Urinary bladder (tissue), 4 donors: ENCODE measurements at places on chromosomes 16 and 17. TPM values are rescaled to one million over a fixed set of nuclear protein-coding genes. Genes with fewer than 3 reads are reported as not detected.

Gene USB1
- 7.6 TPM for total RNA-seq

DNA sequence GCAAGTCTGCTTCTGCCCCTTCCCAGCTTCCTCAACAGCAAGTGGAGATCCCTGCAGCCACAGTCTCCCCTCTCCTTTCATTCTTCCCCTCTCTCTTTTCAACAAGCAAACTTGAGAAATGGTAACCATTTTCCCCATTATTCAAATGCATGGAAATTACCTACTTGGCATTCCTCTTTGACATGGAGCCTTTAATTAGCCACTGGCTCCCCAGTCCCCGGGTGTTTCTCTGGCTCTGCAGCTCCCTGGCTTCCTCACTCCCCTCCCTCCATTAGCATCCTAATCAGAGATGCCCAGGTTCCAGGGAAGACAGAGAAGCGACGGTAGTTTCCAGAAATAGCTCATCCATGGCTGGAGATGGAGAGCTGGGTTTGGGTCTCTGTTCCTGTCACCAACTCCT, 116.0 kb downstream of the CCT6B start:
- no peak for DNase-seq

- DNase-seq, result no peak
Measured at GRCh38 chr17:15143524-15143923, 121.6 kb downstream of the PMP22 start.

DNA sequence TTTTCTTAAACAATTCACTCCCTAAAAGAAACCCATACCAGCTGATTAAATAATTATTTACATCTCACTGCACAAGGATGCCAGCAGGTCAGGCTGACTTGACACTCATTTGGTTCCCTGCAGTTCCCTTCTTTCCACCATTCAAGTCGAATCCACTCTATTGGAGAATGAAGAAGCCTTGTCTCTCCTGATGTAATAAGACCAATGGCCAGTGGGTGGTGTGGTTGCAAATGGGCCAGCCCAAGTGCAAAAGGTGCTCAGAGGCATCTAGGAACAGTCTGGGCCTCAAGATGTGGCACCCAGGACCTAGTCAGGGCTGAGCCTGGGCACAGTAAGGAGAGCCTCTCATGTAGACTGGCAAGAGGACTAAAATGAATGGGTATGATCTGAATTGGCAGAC, 9.3 kb downstream of the C16orf78 start:
- DNase-seq, result no peak

DNA sequence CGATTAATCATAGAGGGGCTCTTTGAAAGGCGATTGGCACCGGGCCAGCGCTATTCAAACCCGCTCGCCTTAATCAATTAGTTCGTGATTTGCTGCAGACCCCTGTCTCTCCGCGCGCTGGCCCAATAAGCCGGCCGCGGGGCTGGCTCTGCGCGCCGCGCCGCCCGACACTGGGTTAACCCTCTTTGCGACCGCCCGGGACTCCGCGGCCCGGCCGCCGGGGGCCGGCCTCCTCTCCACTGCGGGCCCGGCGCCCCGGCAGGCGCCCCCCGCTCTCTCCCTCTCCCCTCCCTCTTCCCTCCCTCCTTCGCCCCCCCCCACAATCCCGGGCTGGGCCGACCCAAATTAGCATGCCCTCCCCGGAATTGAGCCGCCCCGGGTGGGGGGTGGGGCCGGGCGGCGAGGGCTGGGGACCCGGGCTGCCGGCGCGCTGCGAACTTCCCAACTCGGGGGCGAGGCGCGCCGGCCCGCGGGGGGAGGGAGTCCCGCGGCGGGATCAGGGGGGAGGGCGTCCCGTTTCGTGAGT, 428 bp upstream of the SALL1 start:
- DNase-seq, result no peak

Gene CCL23
- 0.85 TPM for total RNA-seq

- DNase-seq, result no peak
Measured at GRCh38 chr16:27202923-27203506, 311 bp upstream of the KDM8 start.

GRCh38 chr16:3520413-3520812, 19.6 kb downstream of the CLUAP1 start:
- peak; percentile 77 for DNase-seq

- DNase-seq, result no peak
Measured at GRCh38 chr16:72236866-72237265, 64.9 kb upstream of the PMFBP1 start.

Gene TK2
- total RNA-seq, result 23.6 TPM

DNA sequence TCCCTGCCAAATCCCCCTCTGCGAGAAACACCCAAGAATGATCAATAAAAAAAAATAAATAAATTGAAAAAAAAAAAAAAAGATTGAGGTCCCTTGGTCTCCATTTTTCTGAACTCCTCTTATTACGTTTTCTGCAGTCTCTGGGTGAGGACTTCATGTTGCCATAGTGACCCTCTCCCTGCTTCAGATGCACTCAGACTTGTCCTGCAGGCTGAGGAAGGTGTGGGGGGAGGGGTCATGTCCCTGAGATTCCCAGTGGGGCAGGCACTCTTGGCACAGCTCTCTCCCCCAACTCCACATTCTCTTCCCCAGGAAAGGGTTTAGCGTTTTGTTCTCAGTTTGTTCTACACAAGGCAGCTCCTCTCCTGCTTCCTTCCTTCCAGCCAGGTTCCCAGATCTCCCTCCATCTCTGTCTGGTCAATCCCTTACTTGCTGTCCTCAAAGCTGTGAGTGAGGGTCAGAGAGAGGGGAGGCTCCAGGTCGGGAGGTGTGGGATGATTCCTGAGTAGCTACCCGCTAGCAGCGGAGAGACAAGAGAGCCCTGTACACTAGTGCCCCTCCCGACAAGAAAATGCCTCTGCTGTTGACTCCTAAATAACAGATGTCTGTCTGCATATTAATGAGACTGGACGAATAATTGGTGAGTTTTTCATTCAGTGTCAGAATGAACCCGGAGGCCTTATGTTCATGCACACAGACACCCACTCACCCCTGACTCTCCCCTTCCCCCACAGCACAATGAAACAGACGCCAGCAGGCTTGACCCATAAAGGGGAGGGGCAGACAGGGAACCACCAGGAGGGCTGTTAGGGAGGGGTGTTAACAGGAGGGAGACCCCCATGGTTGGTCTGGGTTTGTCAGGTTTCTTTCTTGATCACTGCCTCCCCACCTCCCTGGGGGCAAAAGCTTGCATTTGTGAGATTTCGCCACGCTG, 9.2 kb downstream of the RND2 start:
- no peak for DNase-seq

- no peak for DNase-seq
Measured at GRCh38 chr17:309361-309888, 43.2 kb downstream of the RPH3AL start.

DNA sequence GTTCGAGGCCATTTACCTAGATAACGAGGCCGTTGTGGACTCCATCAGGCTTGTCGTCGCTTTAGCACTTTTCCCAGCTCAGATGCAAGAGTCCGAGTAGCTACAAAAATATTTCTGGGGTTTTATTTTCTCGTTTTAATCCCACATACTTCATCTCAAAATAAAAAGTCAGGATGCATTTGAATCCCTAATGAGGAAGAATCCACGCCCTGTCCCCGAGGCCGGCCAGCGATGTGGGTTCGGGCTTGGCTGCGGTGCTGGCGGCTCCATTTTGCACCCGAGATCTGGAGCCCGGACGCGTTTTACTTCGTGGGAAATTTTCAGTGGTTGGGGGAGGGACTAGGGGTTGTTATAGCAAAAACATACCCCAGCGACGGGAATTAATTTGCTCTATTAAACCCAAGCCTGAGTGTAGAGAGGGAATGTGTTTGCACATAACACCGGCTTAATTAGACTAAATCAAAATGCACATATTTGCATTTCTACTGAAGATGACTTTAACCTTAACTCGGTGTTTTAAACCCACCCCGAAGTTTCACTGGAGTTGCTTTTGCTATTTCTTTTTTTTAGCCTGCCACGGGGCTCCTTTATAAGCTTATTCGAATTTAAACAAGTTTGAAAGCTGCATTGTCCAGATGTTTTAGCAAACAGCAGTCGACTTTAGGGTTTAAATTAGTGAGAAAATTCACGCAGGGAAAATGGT, 4.8 kb downstream of the IRX5 start:
- DNase-seq, result no peak

- no peak for DNase-seq
Measured at GRCh38 chr16:31168848-31169247, 11.1 kb upstream of the FUS start.

GRCh38 chr16:85303354-85303883, 191.1 kb upstream of the CIBAR2 start:
- no peak for DNase-seq

DNA sequence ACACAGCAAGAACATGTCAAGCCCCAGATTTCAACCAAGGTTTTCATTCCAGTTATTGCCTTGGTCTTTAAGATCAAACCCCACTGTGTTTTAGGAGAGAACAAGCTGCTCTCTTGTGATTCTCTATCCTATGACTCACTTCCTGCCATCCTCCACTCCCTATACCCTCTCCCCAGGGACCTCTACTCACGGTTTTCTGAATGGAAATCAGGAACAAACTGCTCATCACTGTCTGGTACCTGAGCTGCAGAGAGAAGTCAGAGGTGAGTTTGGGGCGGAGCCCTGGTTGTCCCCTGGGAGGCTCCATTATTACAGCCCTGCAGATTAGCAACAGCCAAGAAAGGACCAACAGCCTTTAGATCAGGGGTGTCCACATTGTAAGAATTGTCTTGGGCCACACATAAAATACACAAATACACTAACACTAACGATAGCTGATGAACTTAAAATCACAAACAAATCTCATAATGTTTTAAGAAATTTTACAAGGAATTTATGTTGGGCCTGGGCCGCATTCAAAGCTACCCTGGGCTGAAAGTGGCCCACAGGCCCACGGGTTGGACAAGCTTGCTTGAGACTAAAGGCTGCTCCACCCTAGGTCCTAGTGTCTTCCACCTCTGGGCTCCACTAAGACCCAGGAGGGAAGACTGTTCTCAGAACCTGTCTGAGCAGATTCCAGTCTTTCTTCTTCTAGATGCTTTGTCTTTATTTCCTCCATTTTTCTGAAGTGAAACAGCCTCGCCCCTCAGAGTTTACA, 9.7 kb downstream of the ETV4 start:
- DNase-seq, result no peak

DNA sequence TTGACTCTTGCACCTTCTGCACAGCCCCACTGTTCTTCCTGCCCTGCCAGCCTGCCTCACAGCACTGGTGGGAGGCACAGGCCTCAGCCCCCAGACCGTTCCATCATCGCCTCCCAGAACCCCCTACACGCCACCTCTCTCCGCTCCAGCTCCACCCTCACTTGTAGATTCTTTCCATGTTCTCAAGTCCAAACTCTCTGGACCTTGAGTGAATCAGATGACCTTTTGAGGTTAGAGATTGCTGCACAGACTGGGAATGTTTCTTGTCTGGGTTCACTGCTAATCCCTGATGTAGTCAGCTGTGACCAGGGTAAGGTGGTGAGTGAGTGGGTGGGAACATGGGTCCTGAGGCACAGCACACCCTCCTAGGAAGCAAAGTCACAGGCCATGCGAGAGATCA, 272.4 kb downstream of the IRF8 start:
- no peak for DNase-seq

DNA sequence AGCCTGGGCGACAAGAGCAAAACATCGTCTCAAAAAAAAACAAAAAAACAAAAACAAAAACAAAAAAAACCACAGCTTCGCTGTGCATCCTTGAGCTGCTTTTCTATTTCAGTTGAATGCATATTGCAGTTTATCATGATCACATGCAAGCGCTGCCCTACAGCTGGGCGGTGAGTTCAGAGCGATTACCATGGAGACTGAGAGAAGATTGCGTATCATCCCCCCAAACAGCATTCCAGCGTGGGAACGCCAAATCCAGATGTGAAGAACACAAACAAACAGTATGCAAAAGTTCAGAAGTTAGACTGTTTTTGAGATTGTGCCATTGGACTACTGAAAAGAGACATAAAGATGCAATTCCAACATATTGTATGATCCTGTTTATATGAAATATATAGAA, 15.1 kb upstream of the SLC52A1 start:
- DNase-seq, result no peak

GRCh38 chr17:8005967-8006730, 3.7 kb downstream of the GUCY2D start:
- DNase-seq, result no peak

Gene TOP2A
- total RNA-seq, result 105 TPM

DNA sequence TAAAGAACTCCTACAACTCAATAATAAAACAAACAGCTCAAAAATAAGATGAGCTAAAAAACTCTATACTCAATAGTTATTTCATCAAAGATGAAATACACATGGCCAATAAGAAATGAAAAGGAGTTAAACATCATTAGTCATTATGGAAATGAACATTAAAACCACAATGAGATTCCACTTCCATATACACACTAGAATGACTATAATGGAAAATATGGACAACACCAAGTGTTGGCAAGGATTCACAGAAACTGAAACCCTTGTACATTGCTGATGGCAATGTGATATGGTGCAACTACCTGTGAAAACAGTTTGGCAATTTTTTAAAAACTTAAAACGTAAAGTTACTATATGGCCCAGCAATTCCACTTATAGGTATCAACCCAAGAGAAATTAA, 91.4 kb downstream of the GRIN2A start:
- DNase-seq, result no peak

DNA sequence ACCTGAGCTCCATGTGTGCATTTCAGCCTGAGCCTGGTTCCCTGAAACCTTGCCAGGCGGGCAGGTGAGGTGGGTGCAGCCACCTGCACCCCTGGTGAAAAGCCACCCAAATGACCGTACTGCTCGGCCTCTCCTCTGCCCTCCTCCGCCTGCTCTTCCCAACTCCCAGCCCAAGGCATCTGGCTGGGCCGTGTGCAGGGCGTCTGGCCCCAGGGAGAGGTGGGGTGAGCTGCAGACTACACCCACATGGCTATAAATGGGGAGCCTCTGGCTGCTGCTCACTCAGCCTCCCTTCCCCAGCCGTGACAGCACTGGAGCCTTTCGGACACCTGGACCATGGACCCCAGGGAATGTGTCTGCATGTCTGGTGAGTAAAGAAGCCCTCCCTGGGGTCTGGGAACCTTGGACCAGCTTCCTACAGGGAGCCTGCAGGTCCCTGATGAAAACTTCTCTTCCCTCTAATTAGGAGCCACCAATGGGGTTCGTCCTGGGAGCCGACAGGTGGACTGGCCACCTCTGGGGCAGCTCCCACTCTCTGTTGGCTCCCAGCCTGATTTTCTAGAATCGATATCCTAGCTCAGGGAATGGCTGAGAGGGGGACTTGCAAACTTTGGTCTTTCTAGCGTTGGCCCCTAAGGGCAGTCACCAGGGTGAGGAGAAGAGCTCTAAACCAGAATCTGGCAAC, at the start of gene MT4:
Gene MT4, plus strand, starts transcription at position 281 of the 685 bp plus-strand sequence. Its CDS starts 56 bp downstream, at position 337.
- no peak for DNase-seq

Gene CCL3
- 3.6 TPM for total RNA-seq

DNA sequence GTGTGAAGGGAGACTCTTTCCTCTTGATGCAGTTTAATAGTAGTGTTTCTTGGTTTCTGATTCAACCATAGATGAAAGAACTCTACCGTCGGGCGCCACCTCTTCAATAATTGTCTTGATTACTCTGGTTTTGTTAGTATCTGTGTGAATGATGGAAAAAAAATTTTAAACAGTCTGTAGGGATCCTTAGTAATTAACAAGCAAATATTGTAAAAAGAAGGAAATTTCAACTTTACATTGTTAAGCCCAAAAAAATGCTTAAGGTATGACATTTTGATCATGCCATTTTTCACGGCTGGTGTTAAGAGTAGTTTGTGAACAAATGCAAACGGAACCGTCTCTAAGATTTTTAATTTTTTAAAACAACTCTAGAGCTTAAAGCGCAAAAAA, 4.1 kb downstream of the KRT10 start:
- no peak for DNase-seq

GRCh38 chr17:332023-332422, 20.6 kb downstream of the RPH3AL start:
- no peak for DNase-seq
